Gastroesophageal sphincter (tissue), 4 donors: ENCODE measurements at places on chromosomes 12 and 14.
A peak's percentile ranks its signal among the peaks of the same experiment; 100 is the strongest.

GRCh38 chr14:89652352-89652751 is 235.3 kb upstream of the FOXN3 start:
- no peak for ATAC-seq

DNA sequence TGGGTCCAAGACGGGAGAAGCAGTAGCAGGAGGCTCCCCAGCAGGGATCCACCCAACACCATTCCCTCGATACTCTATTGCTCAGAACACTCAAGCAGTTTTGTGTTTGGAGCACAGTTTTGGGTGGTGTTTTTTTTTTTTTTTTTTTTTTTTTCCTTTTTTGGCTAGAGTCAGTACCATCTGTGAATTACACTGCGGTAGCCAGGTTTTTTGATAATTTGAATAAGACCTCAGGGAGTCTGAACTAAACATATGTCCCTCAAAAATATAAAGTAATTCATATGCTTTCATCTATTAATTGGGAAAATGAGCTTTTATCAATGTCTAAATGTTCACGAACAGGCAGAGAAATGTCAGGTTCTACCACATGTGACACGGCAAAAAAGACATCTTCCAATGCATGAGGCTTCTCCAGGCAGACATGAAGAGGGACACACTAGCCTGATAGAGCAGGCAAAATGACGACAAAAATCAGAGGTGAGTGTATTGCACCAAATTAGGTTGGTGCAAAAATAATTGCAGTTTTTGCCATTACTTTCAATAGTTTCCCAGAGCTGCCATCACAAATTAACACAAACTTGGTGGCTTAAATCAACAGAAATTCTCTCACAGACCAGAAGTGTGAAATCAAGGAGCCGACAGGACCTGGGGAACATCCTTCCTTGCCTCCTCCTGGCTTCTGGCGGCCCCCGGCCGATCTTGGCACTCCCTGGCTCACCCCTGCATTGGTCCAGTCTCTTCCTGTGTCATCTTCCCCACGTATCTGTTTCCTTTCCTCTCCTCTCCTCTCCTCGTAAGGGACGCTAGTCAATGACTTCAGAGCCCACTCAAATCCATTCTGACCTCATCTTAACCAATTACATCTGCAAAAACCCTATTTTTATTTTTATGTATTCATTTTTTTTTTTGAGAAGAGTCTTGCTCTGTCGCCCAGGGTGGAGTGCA is 33.9 kb downstream of the FOXN3 start:
- ATAC-seq = no peak

DNA sequence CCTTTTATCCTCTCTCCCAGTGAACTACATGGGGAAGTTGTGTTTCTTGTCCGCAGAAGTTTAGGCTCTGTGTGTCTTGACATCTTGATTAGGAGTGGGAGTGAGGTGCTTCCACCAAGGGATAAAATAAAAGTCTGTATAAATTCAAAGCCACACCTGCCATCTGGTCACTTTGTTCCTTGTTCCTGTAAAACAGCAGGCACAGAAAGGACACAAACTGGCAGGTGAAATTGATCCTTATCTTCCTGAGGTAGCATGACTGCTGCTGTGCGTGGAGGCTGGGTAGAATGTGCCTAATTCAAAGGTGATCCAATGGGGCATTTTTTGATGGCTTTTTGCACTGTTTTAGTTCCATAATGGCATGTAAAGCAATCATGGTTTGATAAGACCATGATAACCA is 104.3 kb upstream of the KITLG start:
- ATAC-seq = no peak

- ATAC-seq = no peak
Measured at GRCh38 chr12:128790653-128791373, 32.9 kb downstream of the SLC15A4 start.

- no peak for ATAC-seq
Measured at GRCh38 chr12:18108611-18109010, 18.6 kb upstream of the RERGL start.

DNA sequence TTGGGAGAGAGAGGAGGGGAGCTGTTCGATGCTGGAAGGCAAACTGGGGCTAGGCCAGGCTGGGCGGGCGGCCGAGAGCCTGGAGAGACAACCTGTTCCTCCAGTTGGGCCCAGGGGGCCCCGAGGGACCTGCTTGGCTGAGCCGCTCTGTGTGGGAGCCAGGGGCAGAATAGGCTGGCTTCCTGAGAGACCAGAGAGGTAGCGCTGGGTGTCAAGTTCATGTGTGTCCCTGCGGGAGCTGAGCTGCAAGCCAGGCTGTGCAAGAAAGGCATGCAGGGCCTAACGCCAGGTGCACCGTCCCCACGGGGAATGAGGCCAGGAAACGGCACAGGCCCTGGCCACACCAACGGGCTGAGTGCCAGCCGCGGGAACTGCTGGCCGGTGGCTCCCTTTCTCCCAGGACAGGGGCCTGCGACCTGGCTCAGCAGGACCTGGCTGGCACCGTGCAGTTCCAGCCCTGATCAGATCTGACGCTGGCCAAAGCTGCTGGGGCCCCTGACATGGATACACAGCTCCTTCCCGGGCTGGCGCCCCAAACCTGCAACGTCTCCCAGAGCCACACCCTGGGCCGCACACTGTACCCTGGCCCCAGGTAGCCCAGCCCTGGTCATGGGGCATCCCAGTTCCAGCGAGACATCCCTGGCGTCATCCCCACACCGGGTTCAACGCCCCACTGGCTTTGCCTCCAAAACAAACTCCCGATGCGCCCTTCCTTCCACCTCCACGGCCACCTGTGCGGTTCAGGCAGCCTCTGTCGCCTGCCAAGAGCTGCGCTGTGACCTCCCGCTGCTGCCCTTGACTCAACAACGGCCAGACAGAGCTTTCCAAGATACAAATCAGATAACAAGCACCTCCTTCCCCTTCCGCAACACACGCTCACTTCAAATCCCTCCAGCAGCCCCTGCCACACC is 65.0 kb downstream of the RFLNA start:
- peak; percentile 93 for ATAC-seq

- no peak for ATAC-seq
Measured at GRCh38 chr14:25102788-25103187, 52.8 kb upstream of the STXBP6 start.
